ENCODE measurements at places on chromosomes 12 and 14. TPM values are rescaled to one million over a fixed set of nuclear protein-coding genes. Genes with fewer than 3 reads are reported as not detected.
A peak's percentile ranks its signal among the peaks of the same experiment; 100 is the strongest.

- H3K27me3 ChIP-seq = no peaks in the 10 kb centered on the region
- H3K4me1 ChIP-seq = no peaks in the 10 kb centered on the region
- no peak overlapping the region for H3K27ac ChIP-seq
- no peaks in the 10 kb centered on the region for H3K36me3 ChIP-seq
Observed at GRCh38 chr12:68162374-68162773, 2.8 kb upstream of the IFNG start.

DNA sequence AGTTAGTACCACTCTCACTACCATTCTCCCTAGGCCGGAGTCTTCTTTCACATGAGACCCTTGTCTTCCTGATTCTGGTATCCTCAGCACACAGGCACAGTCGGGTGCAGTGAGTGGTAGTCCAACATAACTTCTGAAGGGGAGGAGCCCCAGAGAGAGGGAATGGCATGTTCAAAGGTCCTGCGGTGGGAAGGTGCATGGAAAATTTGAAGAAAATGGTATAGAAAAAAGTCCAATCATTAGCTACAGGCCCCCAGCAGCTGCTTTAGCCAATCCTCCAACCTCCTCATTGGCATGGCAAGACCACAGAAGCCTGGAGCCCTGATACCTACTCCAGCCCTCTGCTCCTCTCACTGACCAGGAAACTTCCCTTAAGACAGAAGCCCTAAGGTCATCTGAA, 96.6 kb downstream of the ZFP36L1 start:
- no peaks in the 10 kb centered on the region for H3K36me3 ChIP-seq
- DNase-seq = no peak
- H3K4me3 ChIP-seq = no peak overlapping the region

DNA sequence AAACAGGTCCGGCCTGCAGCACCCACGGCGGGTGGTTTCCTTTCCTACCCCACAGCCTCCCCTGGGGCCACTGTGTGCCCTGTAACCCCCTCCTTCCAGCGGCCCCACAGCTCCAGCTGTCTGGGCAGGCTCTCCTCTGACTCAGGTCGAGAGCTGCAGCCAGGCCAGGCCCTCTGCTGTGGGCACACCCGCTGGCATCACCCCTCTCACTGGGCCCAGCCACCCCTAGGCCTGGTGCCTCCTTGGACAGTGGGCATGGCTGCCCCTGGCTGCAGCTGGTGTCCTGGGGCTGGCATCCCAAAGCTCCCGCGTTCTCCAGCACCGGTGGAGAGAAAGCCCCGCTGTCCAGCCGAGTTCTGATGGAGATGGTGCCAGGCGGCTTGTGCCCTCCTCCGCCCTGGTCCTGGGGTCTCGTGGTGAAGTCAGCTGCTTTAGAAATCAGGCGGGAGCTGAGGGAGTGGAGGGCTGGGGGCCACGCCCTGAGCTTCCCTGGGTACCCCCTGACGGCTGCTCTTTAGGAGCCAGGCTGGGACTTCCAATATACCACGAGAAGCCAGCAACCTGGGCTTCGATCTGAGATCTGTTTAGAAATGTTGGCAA, 114.9 kb downstream of the KIF26A start:
- H3K27ac ChIP-seq = no peak overlapping the region
- H3K4me1 ChIP-seq = no peaks in the 10 kb centered on the region
- peak; percentile 43 for DNase-seq
- no peaks in the 10 kb centered on the region for H3K36me3 ChIP-seq
- H3K4me3 ChIP-seq = no peak overlapping the region

- no peaks in the 10 kb centered on the region for H3K36me3 ChIP-seq
- H3K4me3 ChIP-seq = peak within 1 kb of the TSS; percentile 55
- H3K4me1 ChIP-seq = peaks cover 5% of the 10 kb centered on the region
- peaks cover 29% of the 10 kb centered on the region for H3K27me3 ChIP-seq
- peak; percentile 79 for DNase-seq
Observed at GRCh38 chr12:72272091-72272661, at the start of gene TRHDE. TSS of gene TRHDE (plus strand) at chr12:72272370. CDS start at chr12:72272644, 274 bp downstream.

GRCh38 chr14:50798048-50798421, 32.9 kb downstream of the NIN start:
- H3K36me3 ChIP-seq = no peaks in the 10 kb centered on the region
- no peaks in the 10 kb centered on the region for H3K4me1 ChIP-seq
- no peaks in the 10 kb centered on the region for H3K27me3 ChIP-seq
- no peak for DNase-seq

DNA sequence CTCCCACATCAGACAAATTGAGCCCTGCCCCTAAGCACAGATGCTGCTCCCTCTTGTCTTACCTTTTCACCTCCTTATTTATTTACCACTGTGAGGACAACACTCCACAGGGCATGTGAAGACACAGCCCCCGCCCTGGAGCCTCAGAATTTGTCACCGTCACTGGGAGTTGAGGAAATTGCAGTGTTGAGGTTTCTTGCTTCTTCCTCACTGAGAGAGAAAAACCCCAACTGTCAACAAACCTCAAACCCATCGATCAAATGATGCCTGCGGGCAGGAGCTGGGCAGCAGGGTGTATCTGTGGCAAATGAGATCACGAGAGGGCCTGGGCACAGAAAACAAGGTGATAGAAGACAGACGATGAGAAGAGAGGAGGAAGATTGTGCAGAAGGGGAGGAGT, 30.5 kb upstream of the PLEKHG3 start:
- H3K36me3 ChIP-seq = no peaks in the 10 kb centered on the region
- no peak overlapping the region for H3K4me3 ChIP-seq
- peak overlapping the region; percentile 55 for H3K27ac ChIP-seq
- DNase-seq = no peak
- H3K4me1 ChIP-seq = peaks cover 6% of the 10 kb centered on the region

DNA sequence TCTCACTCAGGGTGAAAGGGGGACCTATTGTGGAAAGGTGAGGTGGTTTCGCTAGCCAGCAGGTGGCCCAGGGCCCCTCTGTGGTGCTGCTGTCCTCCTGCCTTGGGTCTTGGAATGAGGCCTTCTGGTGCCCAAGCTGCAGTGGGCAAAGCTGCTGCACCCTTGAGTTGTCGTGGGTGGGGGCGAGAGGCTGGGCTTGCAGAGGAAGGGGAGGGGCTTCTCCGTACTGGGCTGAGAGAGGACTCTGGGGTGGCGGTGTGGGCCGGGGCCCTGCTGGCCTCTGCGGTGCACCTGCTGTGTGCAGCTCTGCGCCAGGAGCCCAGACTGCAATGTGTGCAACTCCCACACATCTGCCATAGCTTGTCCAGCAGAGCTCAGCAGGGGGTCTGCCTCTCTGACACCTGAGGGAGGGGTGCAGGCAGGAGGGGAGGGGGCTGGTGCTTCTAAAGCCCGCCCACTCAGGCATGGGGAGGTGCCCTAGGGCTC, 145.8 kb downstream of the KIF26A start:
- H3K27me3 ChIP-seq = no peaks in the 10 kb centered on the region
- H3K36me3 ChIP-seq = no peaks in the 10 kb centered on the region
- no peak overlapping the region for H3K27ac ChIP-seq

- no peaks in the 10 kb centered on the region for H3K4me1 ChIP-seq
- no peak for DNase-seq
- H3K36me3 ChIP-seq = no peaks in the 10 kb centered on the region
- no peak overlapping the region for H3K4me3 ChIP-seq
- H3K27ac ChIP-seq = no peak overlapping the region
Observed at GRCh38 chr14:37544407-37544806, 50.6 kb downstream of the FOXA1 start.

- H3K27me3 ChIP-seq = no peaks in the 10 kb centered on the region
- no peak overlapping the region for H3K4me3 ChIP-seq
- no peaks in the 10 kb centered on the region for H3K4me1 ChIP-seq
- DNase-seq = no peak
- H3K36me3 ChIP-seq = no peaks in the 10 kb centered on the region
Observed at GRCh38 chr14:85574853-85575616, 45.1 kb downstream of the FLRT2 start.

GRCh38 chr12:52506858-52507715, 13.1 kb downstream of the KRT5 start:
- no peak overlapping the region for H3K4me3 ChIP-seq
- DNase-seq = no peak
- H3K4me1 ChIP-seq = no peaks in the 10 kb centered on the region
- H3K36me3 ChIP-seq = no peaks in the 10 kb centered on the region
- H3K27me3 ChIP-seq = peaks cover 14% of the 10 kb centered on the region
- H3K27ac ChIP-seq = no peak overlapping the region

- peaks cover 15% of the 10 kb centered on the region for H3K27me3 ChIP-seq
- no peak overlapping the region for H3K27ac ChIP-seq
- DNase-seq = peak; percentile 64
- H3K4me3 ChIP-seq = no peak overlapping the region
- H3K36me3 ChIP-seq = no peaks in the 10 kb centered on the region
- H3K4me1 ChIP-seq = no peaks in the 10 kb centered on the region
Observed at GRCh38 chr12:30169839-30170591, 386.3 kb upstream of the TMTC1 start.

GRCh38 chr14:20421267-20421666, 8.0 kb upstream of the TEP1 start:
- H3K27me3 ChIP-seq = no peaks in the 10 kb centered on the region
- H3K4me3 ChIP-seq = no peak overlapping the region
- H3K36me3 ChIP-seq = no peaks in the 10 kb centered on the region
- H3K4me1 ChIP-seq = no peaks in the 10 kb centered on the region
- no peak overlapping the region for H3K27ac ChIP-seq

GRCh38 chr14:52360831-52361230, 46.7 kb downstream of the PTGER2 start:
- DNase-seq = no peak
- H3K4me1 ChIP-seq = peaks cover 3% of the 10 kb centered on the region
- H3K36me3 ChIP-seq = no peaks in the 10 kb centered on the region
- no peak overlapping the region for H3K4me3 ChIP-seq
- H3K27me3 ChIP-seq = no peaks in the 10 kb centered on the region

DNA sequence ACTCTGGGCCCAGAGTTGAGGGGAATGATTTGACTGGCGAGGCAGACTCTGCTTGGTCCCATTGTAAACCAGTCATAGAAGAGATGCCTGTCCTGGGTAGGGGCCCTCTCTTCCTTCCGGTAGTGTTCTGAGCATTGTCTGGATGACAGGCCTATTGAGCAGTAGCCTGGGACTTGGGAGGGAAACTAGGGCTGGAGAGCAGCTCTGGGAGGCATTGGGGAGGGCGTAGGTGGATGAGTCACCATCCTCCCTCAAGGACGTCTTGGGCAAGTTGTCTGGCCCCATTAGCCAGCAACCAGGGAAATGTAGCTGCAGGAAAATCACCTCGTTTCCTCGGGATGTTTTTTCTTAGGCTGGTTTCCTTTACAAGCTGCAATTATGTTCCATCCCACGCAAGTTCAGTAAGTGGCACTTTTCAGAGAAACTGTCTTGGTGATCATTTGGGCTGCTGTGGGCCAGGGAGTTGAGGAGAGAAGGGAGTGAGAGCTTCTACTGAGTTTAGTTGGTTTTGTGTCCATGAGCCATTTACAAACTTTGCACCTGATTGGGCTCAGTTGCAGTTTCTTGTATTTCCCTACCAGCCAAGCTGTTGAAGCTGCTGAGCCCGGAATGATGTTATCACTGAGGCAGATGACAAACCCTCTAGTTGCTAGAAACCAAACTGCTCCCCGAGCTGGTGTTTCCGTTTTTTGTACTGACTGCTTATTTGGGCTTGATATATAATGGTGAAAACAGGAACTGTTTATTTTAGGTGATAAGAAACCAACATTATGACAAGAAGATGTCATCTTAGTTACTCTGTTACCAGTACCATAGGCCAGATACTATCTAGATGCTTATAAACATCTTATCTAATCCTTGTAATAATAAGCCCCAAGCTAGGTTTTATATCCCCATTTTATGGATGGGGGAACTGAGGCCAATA, 147.6 kb downstream of the CHST11 start:
- H3K4me3 ChIP-seq = no peak overlapping the region
- no peaks in the 10 kb centered on the region for H3K36me3 ChIP-seq
- peak; percentile 83 for DNase-seq
- peaks cover 52% of the 10 kb centered on the region for H3K4me1 ChIP-seq
- peak overlapping the region; percentile 77 for H3K27ac ChIP-seq

- H3K27ac ChIP-seq = no peak overlapping the region
- H3K27me3 ChIP-seq = no peaks in the 10 kb centered on the region
- H3K4me3 ChIP-seq = no peak overlapping the region
- no peaks in the 10 kb centered on the region for H3K4me1 ChIP-seq
- no peaks in the 10 kb centered on the region for H3K36me3 ChIP-seq
- no peak for DNase-seq
Observed at GRCh38 chr14:74380172-74380571, 31.9 kb downstream of the VRTN start.

LALBA gene
- not detected for total RNA-seq

PLCZ1 gene
- not detected for total RNA-seq

ACOT4 gene
- total RNA-seq = 4.5 TPM
